ENCODE measurements at places on chromosomes 6 and 20.

DNA sequence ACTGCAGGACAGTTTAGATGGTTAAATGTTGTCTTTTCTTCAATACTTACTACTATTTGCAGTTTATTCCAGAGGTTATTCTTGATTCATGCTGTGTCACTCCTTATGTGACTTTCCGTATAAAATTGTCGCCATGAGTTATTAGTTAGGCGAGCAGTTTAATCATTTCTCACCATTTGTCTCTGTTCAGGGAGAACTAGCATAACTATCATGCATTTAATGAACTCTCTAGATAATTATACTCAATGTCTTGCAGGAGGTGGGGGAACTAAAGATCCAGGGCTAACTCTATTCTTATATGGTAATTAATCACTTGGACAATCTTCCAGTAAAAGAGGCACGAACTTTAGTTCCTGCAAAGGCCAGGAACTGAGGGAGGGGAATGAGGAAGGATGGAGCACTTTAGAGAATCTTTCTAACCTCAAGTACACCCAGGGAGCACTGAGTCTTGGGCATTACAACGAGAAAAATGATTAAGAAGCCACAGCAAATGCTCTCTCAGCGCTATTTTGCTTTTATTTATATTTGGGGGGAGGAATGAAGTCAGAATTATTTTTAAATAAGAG lies 58.3 kb downstream of the IYD start:
- DNase-seq, result no peak

- DNase-seq, result no peak
These were observed 104.4 kb upstream of the BTBD3 start for GRCh38 chr20:11813106-11813890.

DNA sequence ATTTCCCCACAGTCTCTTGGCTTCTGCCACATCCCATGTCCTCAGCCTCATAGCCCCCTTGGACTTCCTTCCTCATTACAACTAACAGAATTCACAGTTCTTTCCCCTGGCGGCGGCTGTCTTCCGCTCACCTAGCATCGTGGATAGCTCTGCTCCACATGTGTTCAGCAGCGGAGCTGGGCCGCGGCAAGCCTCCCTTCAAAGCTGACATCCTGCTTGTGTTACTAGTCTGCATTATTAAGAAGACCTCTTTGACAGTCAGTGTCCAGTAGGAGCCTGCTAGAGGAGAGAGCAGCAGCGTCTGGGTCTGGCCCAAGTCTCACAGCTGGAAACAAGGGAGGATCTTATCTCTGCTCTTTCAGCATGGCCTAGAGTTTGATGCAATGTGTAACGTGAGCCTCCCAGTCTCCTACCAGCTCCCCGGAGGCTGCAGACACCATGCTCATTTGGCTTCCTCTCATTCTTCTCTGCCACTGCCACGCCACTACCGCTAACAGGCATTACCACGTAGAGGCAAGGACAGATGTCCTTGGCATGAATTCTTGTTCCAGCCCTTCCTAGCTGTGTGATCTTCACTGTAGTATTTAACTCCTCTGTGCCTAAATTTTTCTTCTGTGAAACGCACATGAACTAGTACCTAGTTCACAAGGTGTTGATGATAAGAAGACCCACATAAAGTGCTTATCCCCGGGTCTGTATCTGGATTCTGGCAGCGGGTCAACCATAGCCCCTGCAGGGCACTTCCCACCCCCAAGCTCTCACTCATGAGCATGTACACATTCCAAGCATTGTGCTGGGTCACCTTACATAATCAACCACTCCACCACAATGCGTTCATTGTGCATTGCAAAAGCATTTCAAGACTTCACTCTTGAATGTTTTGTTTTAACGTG lies 107.1 kb upstream of the BACH2 start:
- DNase-seq, result peak; percentile 70

- DNase-seq, result no peak
These were observed 51.0 kb upstream of the PMEPA1 start for GRCh38 chr20:57760698-57761412.

- DNase-seq, result peak; percentile 23
These were observed at the start of gene SGK1 for GRCh38 chr6:134317471-134318131. TSS of gene SGK1 (minus strand) at chr6:134318112. CDS start at chr6:134317460, 652 bp downstream.

Measured in astrocyte of the cerebellum (primary cell).